Activated T-cell treated with anti-CD3 and anti-CD28 coated beads for 1 hour (primary cell): ENCODE measurements at places on chromosomes 6 and 20.
A peak's percentile ranks its signal among the peaks of the same experiment; 100 is the strongest.

- no peak for DNase-seq
Observed at GRCh38 chr6:45514454-45515230, 136.9 kb upstream of the SUPT3H start.

- DNase-seq = no peak
Observed at GRCh38 chr6:20660534-20660933, 126.3 kb downstream of the CDKAL1 start.

DNA sequence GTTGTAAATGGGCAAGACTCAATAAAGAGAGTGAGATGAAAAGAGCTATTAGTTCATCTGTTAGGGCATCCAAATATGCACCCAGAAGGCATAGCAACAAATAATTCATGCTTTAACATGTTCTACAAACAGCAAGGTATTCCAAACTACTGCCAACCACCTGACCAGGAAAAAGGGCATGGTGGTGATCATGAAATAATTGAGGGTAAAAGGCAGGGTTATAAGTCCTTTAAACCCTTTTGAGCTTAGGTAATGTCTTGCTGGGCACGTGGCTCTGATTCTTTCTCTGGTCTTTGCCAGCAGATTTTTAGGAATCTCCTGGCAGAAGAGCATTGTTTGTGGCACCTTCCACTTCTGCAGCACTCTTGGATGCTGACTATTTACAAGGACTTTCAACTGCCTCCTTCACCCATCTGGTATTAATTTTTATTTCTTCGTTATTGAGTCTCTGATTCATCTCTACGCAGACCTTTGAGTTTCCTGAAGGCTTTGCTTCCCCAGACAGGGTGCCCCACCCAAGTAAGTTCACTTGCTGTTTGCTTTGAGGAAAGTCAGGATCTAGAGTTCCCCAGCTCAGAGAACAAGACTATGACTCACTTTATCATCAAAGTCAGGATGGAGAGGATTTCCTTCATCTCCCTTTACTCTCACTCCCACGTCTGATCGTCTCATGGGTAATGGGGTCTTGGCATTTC, 83.4 kb upstream of the NEDD9 start:
- DNase-seq = no peak

DNA sequence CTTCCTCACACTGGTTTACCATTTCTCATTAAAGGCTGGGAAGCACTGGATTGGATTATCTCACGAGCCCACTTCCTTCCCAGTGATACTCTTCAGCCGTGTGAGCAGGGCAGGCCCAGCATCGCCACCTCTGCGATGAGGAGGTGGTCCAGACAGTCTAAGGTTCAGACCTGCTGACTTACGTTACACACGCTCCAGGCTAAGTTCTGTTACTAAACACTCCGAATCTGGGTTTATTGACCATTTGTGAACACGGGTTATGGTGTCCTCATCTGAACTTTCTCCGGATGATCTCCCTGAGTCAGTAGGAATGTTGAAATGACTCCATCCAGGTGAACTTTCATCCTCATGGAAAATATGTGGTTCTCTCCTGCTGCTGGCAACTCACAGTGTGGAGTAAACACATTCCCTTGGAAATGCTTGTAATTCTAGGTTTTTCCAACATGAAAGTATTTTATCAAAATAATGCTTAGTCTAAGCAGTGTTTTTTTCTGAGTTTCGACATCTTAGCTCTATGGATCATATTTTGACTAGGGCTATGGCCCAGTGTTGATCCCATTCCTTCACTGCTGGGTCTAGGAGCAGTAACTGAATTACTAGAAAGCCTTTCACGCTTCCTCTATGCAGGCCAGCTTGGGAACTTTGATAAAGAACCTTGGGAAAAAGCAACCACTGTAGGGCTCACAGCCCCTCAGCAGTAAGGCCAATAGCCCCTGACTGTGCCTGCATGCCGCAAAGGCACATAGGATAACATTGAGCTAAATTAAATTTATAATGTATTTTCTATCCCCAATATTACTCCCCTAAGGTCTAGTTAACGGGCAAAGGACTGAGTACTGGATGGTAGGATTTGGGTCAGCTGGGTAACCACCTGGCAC, 37.7 kb upstream of the PXDC1 start:
- DNase-seq = no peak

DNA sequence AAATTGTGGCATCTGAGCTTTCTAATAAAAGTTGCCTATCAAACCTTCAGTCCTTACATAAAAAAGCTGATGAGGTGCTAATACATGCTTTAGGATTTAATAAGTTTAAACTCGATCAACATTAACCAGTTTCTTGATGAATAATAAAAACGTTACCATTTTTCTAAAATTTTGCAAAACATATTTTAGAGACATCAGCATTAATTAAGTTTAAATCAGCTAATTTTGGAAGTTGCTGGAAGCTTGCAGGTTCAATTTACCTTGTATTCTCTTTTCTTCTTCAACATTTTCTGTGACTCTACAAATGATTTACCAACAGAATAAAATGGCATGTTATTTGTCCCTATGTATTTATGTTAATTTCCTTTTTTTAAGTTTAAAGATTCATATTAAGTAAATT, 365.3 kb upstream of the OPRM1 start:
- DNase-seq = no peak

DNA sequence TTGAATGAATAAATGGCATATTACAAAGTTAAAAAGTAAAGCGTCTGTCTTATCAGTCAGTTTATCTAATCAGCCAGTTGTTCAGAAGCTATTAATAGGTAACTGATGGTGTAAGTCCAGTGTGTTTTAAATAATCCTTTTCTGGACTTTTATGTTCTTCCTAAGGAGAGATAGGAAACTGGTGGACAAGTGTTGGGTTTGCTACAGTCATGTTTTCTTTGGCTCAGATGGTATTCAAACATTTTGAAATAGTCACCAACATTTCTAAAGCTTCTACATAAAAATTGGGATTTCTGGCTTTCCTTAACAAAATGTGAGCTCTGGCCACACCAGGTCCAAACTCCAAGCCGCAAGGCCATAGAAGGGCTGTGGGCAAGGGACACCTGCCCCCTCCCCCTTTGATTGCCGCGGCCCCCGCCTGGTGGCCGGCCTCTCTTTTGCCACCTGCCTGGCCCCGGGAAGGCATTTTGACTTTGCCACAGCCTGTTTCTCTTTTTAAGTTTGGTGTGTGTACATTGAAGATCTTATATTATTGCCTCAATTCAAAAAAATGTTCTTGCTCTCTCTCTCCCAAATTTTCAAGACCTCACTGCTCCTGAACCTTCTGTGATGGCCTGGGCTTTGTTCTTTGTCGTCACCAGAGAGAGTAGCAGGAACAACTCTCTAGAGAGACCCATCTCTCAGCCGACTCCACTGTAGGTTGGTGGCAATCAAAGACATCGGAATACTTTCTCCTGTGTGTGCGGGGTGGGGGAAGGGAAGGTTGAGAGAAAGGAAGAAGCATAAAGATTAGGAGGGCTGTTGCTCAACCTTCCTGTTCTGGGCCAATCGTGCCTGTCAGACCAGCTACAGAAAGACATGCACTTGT, 84.0 kb upstream of the ZNF217 start:
- peak; percentile 17 for DNase-seq

DNA sequence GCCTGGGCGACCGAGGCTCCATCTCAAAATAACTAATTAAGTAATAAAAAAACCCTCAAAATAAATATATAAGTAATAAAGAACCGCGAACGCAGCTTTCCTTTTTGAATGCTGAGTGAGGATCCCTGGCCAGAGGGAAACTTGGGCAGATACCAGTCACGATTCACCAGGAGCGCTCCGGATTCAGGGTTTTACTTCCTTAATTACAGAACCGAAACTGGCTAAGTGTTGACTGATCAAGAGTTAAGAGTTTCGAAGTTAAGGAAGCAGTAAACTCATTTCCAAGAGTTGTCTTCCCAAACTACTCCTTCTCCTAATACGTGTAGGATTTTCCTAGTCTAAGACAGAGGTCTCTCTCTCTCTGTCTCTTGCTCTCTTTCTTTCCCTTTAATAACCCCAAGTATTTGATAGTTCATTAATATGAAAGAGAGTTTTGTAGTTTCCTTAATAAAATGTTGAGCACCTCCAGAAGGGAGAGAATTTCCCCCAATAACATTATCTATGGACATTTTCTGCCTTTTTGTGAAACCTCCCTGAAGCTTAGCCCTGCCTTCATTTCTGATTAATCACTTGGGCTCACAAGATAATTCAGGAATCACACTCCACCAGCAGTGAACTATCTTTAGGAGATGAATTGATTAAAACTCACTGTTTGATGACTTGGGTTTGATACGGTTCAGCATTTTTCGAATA, 61.4 kb upstream of the ZNF217 start:
- DNase-seq = no peak

- DNase-seq = no peak
Observed at GRCh38 chr20:56616716-56617115, 12.4 kb upstream of the TFAP2C start.

GRCh38 chr6:10890151-10890550, 3.3 kb downstream of the SYCP2L start:
- DNase-seq = no peak

DNA sequence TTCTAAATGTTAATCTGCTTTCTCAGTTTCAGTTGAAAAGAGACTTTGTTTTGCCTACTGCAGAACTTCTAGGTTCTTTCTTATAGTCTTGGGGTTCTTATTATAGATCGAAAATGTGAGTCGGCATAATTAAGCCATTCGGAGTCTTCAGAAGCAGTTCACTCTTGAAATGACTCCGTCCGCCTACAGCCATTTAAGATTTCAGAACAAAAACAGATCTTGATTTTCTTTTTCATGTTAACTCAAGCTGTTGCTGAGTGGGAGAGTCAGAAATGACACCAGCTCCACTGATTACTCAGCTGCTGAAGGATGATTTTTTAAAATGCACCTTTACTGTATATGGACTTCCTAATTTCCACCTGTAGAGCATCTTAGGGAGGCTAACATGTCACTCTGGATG, 15.9 kb downstream of the PRDM1 start:
- DNase-seq = no peak

- DNase-seq = no peak
Observed at GRCh38 chr6:97123652-97124051, 159.4 kb downstream of the MMS22L start.

GRCh38 chr20:33604084-33604990, 57.8 kb upstream of the C20orf144 start:
- no peak for DNase-seq

DNA sequence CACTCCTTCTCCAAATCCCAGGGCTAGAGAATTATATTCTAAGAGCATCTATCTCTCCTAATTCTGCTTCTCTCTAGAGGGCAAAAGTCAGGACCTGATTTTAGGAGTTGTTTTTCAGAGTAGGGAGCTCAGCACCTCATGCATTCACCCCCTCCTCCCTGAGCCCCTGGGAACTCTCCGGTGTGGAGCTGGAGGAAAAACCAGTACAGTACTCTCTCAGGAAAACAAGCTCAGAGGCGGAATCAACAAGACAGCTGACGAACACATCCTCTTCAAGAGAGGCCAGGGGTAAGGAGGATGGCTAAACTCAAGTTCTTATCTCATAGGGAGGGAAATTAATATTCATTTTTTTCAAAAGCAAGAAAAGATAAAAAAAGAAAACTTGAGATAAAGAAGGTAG, 120.1 kb upstream of the CDYL start:
- DNase-seq = no peak

- no peak for DNase-seq
Observed at GRCh38 chr6:11767458-11767857, 11.1 kb downstream of the ADTRP start.

DNA sequence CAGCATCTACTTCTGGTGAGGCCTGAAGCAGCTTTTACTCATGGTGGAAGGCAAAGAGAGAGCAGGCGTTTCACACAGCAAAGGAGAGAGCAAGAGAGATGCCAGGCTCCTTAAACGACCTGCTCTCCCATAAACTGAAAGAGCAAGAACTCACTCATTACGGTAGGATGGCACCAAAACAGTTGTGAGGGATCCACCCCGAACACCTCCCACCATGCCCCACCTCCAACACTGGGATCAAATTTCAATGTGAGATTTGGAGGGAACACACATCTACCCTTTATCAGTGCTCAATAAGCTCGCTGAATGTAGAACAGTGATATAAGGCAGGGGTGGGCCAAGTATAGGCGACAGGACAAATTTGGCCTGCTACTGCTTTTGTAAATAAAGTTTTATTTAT, 244.6 kb downstream of the ESR1 start:
- DNase-seq = no peak

DNA sequence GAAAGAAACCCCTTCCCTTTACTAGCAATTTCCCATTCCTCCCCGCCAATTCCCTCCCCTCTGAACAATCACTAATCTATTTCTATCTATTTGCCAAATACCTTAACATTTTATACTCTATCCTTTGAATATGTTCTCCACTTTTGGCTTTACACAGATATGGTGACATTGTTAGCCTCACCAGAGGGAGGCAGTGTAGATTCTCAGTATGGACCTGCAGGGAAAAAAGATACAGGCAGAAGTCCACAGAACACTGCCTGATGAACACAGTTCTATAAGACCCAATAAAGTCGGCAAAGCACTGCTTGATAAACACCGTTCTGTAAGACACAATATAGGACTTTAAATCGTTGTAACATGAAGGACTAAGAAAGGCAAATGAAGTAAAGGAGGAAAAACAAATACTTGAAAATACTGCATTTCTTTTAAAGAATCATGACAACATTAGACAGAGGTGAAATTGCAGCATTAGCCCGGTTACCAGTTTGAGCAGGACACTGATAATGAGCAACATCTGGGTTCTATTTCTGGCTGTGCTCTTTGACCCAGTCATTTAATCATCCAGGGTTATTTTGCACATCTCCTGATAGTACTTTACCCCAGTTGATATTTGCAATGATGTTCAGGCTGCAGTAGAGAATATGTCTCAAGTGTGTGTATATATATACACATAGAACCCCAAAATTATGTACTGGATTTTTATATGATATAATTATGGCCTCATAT, 296.8 kb downstream of the UTRN start:
- no peak for DNase-seq

DNA sequence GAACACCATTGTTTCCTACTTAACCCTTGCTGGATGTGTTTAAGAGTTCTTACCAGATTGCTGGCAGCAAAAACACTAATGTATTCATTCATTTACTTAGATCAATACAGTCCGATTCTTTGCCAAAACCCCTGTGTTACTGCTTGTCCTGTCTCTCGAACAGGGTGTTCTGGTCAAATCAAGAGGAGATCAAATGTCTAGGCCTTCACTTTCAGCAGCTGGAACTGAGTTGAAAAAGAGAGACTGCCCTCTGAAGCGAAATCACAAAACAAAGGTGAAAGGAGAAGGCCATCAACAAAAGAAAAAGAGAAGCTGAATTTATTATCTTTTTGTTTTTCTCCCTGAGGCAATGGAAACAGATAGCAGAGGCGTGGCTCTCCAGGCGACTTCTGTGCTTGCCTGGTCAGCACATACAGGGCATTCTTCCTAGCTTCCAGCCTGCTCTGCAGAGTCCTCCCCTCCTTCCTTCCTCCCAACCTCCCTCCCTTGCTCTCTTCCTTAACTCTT, 44.1 kb upstream of the GCM1 start:
- no peak for DNase-seq

GRCh38 chr6:27495386-27496135, 22.7 kb upstream of the ZNF184 start:
- DNase-seq = no peak

- DNase-seq = no peak
Observed at GRCh38 chr20:42706759-42707158, 482.9 kb downstream of the PTPRT start.

- no peak for DNase-seq
Observed at GRCh38 chr20:56195946-56196345, 52.6 kb upstream of the MC3R start.

GRCh38 chr6:11632795-11633511, 95.4 kb downstream of the TMEM170B start:
- no peak for DNase-seq

- no peak for DNase-seq
Observed at GRCh38 chr20:10674684-10675449, 1.1 kb upstream of the JAG1 start.
